IMR-90 (cell line): ENCODE measurements at places on chromosomes 7 and 10. TPM values are rescaled to one million over a fixed set of nuclear protein-coding genes. Genes with fewer than 3 reads are reported as not detected.

GRCh38 chr7:135905355-135905754 is 71.8 kb downstream of the MTPN start:
- no peaks in the 10 kb centered on the region for H3K36me3 ChIP-seq
- H3K4me1 ChIP-seq, result no peaks in the 10 kb centered on the region
- no peak overlapping the region for H3K27ac ChIP-seq
- H3K4me3 ChIP-seq, result no peak overlapping the region

GRCh38 chr7:54722026-54722425 is 37.0 kb downstream of the SEC61G start:
- H3K4me3 ChIP-seq, result no peak overlapping the region
- no peak overlapping the region for H3K27ac ChIP-seq
- no peaks in the 10 kb centered on the region for H3K36me3 ChIP-seq
- no peaks in the 10 kb centered on the region for H3K27me3 ChIP-seq

DNA sequence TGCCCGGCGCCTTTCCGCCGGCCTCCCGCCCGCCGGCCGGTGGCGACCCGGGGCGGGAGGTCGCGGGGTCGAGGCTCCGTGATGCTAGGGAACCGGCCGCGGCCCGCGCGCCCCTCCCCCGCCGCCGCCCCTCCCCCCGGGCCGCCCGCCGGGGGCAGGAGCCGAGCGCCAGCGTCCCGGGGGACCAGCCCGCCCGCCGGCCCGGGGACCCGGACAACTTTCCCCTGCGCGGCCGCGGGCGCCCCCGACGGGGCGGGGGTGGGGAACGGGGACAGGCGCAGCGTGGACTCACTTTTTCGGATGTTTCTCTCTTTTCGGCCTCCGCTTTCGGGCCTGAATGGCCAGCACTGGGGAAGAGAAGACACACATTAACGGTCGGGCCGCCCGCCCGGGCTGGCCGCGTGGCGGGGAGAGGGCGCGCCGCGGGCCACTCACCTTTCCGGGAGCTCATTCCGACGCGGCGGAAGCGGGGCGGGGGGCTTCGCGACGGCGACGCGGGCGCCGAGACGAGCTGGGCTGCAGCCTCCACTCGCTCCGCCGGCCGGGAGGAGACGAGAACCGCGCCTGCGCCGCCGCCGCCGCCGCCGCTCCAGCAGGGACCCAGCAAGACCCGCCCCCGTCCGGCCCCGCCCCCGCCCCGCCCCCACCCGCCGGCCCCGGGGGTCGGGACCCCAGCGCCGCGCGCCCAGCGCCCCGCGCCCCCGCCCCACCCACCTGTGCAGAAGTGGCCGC is at the start of gene SRPK2:
Gene SRPK2 (minus strand): TSS at position 566 of the 732 bp plus-strand sequence.
- H3K36me3 ChIP-seq, result no peaks in the 10 kb centered on the region
- H3K27ac ChIP-seq, result peak within 1 kb of the TSS; percentile 58
- no peaks in the 10 kb centered on the region for H3K4me1 ChIP-seq
- peak within 1 kb of the TSS; percentile 92 for H3K4me3 ChIP-seq

ERVW-1 gene
- not detected in 2 replicates for polyA plus RNA-seq

TAC1 gene
- not detected in 2 replicates for polyA plus RNA-seq

- H3K36me3 ChIP-seq, result no peaks in the 10 kb centered on the region
- H3K4me3 ChIP-seq, result no peak overlapping the region
- H3K4me1 ChIP-seq, result 0 out of 2 replicates have a peak, but pooled peaks cover 2% of the 10 kb centered on the region
- peak; percentile 85 for DNase-seq
- H3K27ac ChIP-seq, result no peak overlapping the region
- H3K27me3 ChIP-seq, result no peaks in the 10 kb centered on the region
These were observed 178.4 kb upstream of the LRRTM3 start for GRCh38 chr10:66747451-66747850.

DNA sequence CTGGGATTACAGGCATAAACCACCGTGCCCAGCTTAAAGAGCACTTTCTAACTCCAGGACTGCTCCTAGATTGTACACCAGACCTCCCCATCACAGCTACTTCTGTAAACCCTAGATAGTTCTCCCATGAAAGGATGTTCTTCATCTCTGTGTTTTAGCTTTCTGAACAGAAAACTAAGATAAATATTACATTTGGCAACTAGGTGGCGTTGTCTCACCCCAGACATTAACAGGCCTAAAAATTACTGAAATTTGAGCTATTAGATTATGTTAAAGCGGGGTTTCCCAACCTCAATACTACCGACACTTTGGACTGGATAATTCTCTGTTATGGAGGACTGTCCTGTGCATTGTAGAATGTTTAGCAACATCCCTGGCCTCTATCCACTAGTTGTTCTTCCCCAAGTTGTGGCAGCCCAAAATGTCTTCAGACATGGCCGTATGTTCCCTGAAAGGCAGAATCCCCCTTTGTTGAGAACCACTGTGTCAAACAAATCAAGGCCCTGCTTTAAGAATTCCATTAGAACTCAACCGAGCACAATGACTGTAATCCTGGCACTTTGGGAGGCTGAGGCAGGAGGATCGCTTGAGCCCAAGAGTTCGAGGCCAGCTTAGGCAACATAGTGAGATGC is 19.1 kb downstream of the ATOH7 start:
- DNase-seq, result peak; percentile 67
- H3K4me3 ChIP-seq, result no peak overlapping the region
- peaks cover 3% of the 10 kb centered on the region for H3K4me1 ChIP-seq
- no peak overlapping the region for H3K27ac ChIP-seq

DNA sequence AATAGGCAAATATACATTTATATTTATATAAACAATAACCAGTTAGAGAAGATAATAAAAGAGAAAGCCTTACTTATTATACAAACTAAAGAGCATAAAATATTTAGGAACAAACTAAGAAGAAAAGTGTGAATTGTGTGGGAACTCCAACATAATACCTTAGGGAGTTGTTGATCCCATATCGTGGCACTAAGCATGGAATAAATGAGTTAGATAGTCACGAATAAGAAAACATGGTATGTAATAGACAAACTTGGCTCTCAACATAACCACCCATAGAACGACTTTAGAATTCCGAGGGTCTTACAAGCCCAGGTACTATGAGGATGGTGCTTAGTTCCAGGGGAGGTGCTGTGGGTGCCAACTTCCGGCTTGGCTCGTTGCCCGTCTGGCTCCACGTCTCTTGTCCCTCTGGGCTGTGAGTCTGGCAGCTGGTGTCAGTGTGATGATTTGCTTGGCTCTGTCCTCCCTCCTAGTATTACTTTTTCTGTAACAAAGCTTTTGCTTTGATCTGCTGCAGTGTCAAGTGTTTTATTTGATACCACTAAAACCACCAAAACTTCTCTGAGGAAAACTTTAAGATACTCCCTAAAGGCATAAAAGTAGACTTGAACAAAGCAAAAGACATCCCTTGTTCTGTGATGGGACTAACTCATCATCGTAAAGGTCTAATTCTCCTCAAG is 9.5 kb upstream of the RBM20 start:
- no peaks in the 10 kb centered on the region for H3K36me3 ChIP-seq
- H3K27me3 ChIP-seq, result peaks cover 2% of the 10 kb centered on the region; the same call in 1 of the 2 replicates
- DNase-seq, result no peak
- H3K4me1 ChIP-seq, result peaks cover 4% of the 10 kb centered on the region
- no peak overlapping the region for H3K27ac ChIP-seq
